Non-pigmented ciliary epithelial cell (primary cell): ENCODE measurements at places on chromosomes 1 and 21.

- DNase-seq = no peak
Observed at GRCh38 chr1:119790451-119791198, 20.6 kb downstream of the REG4 start.

GRCh38 chr21:45856442-45856841, 125.1 kb upstream of the COL6A1 start:
- DNase-seq = no peak

DNA sequence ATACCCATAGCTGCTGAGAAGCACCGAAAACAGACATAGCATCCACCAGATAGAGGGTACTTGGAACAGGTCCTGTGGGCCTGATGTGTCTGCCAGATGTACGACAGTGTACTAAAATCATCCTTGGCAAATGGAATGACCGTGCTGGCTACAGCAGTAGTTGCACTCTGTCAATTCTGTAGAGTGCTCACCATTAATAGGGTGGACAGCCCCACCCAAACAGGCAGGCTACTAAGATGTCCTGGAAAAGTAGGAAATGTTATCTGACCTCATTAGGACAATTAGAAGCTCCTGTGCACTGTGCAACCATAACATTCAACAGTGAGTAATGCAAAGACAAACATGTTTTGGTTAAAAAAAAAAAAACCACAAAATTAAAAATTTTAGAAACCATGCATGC, 106.2 kb downstream of the PTPN14 start:
- DNase-seq = no peak

DNA sequence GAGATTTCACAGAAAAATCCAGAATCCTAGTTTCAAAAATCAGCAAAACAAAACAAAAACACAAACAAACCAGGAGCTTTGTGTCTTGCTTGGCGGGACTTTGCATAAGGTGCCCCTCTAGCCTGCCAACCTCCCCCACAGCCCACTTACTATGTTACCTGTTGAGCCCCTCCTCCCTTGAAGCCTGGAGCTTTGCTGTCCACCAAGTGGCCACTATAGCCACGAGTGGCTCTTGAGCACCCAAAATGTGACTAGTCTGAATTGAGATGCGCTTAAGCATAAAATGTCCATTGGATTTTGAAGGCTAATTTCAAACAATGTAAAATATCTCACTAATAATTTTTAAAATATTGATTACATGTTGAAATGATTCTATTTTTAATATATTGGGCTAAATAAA, 12.2 kb downstream of the TFAP2E start:
- DNase-seq = no peak

- peak; percentile 24 for DNase-seq
Observed at GRCh38 chr1:215076322-215076721, 6.2 kb upstream of the KCNK2 start.

GRCh38 chr1:233281711-233282581, 13.6 kb downstream of the PCNX2 start:
- DNase-seq = peak; percentile 24

DNA sequence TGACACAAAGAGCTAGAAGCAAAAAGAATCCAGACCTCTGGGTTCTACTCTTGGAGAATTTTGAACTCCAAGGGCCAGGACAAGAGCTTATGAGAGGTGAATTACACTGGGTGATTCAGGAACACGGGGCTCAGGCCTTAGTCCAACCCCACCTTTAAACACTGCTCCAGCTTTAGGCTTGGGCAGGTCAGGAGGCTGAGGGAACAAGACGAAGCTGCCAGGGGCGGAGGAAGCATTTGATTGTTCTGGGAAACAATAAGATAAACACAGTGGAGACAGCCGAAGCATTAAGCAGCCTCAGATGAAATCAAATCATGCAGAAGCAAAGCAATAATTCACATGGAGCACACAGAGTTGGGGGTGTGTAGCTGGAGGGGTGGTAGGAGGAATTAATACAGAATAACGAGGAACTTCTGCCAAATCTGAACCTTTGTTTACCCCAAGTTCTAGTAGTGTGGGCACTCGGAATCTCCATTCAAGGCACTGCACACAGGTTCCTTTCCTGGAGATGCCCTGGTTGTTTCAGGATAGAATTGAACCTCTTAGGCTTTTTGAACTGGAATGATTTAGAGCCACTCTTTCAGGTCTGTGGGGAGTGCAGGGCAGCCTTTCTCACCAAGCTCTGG, 93.2 kb downstream of the PLXNA2 start:
- DNase-seq = no peak

GRCh38 chr1:29986986-29987385, 736.4 kb downstream of the MATN1 start:
- no peak for DNase-seq

GRCh38 chr1:90817399-90817798, 100.3 kb upstream of the BARHL2 start:
- DNase-seq = no peak

DNA sequence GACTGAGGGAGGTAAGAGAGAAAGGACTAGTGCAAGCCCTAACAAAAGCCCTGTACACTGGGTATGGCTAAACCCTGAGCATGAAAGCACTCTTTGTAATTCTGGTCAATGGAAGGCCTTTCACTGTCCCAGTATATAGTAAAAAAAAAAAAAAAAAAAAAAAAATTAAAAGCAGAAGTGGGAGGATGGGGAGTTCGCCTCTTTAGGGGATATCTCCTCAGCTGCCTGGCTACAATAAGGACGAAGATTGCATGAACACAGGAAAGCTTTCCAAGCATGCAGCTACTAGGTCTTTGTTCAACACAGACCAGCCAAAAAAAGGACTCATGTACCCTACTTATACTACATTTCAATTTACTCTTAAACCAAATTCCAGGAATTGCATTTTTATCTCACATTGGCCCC, 59.1 kb downstream of the EIF4G3 start:
- no peak for DNase-seq

GRCh38 chr1:224782281-224783000, 147.0 kb upstream of the DNAH14 start:
- no peak for DNase-seq
